Activated naive CD8-positive, alpha-beta T cell treated with anti-CD3 and anti-CD28 coated beads, Interleukin-2, amount 10 ng/mL, durations not matched to agents 7 days and 5 days (primary cell): ENCODE measurements at places on chromosomes 2 and 18.

DNA sequence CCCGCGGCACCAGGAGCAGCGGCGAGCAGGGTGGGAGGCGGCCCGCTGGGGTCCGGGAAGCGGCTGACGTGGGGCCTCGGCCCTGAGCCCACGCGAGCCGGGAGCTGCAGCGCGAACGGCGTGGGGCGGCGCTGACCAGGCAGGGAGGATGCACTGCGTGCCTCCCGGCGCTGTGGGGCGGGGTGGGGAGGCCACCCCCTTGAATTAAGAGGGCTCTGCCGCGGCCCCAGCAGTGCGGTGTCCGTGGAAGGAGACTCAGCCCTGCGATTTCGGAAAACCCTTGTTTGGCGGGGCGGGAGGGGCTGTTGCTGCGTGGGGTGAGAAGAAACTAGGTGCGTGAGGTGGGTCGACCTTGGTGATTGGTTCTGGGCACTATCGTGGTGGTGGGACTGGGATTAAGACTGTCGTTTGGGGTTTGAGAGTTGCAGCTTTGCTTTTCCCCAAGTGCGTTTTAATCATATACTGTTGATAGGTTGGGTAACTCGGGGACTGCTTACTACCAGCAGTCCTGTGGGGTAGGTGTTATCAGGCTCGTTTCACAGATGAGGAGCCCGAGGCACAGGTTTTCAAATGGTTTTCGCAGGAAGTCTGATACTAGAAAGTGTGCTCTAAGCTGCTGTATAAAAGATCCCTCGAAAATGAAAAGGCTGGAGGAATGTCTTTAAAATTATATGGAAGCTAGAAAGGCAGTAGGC lies 722 bp downstream of the ACSL3 start:
- no peak for DNase-seq

DNA sequence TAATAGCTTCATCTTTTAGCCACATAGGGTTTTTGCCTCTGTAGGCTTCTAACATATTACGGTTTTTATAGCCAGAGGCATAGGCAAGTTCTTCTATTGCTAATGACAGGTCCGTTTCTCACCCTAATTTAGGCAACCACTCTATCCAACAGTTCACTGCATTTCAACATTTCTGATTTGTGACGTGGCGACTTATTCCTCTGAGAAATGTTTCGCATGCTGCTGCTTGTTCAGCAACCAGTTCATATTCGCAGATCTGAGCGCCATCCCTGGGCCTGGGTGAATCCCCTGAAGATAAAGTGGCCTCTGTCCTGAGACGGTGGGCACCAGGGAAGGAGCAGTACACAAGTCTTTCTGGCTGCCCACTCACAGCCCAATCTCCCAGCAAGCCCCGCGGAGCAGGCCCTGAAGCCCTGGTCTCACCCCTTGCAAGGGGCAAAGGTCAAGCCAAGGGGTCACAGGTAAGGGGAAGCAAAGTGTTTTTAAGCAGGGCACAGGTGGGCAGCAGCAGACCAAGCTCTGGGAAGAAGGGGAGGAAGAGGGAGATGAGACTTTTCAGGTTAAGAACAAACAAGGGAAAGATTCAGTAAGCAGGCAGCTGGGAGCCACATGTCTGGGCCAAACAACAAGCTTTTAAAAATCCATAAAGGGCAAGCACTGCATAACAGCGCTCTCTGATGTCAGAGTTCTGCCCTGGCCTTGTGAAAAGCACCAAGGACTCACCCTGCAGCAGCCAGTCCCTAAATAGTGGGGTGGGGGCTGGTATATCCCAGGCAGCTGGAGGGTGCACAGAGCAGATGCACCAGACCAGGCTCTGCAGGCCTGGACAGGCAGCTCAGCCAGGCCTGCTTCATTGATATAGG lies 10.8 kb upstream of the COX7A2L start:
- DNase-seq, result no peak

- no peak for DNase-seq
Measured at GRCh38 chr2:85733121-85733960, 20.4 kb upstream of the ATOH8 start.

DNA sequence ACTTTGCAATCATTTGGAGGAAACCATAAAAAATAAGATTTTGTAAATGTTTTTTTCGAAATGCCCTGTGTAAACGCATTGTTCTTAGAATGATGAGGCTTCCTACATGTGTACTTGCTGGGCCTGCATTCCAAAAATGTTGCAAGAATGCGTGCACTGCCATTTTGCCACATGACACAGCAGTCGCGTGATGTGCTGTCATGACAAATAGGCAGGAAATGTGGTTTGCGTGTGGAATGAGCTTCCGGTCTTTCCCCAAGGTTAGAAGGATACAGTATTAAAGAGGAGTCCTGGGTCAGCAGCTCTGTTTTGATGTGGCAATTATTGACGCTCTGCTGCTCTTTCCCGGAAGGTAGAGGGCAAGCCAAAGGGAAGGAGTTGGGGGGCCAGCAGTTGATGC lies 18.1 kb upstream of the SERPINB2 start:
- no peak for DNase-seq

- DNase-seq, result no peak
Measured at GRCh38 chr2:216315802-216316603, 56.3 kb downstream of the MARCHF4 start.

DNA sequence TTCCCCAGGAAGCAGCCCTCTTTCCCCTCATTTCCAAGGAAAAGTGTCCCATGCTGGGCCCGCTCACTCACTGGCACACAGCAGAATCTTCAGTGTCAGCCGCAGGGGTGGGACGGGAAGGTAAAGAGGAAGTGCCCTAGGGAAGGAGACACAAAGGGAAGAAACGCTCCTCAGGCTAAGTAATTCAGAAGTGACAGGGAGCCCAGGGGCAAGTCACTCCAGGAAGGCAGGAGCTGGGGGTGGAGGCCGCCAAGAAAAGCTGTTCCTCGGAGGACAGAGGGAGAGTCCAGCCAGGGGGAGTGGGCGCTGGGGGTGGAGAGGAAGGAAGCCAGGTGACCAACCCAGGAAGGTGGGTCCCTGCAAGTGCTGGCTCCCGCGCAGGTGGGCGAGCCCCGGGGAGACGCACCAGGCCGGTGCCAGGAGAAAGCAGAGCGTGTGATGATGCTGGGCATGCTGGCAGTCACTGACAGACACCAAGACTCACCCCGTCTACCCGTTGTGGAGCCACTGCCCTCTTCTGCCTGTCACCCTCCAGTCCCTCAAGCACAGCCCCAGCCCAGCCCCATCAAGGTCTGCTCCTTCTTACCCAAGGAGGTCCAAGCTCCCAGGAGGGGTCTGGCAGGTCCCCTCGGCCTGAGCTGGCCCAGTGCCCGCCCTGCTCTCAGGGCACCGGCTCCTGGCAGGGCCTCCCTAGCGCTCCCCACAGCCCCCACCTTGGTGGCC lies 21.7 kb downstream of the HDAC4 start:
- no peak for DNase-seq

DNA sequence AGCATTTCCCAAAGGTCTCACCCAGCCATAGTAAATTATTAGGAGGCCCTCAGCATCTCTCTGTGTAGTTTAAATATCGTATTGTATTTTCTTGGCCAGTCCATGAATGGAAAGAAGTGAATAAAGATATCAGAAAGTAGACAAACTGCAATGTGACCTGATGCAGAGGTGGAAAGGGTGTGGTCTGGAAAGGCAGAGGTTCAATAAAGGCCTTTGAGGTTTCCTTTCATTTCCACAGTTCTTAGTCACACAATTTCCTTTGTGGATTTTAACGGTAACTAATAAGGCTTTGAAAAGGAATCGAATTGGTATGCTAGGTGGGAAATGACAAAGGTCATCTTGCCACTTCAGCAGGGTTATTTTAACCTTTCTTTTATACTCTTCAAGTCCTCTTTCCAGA lies 20.1 kb upstream of the WIPF1 start:
- no peak for DNase-seq

- DNase-seq, result no peak
Measured at GRCh38 chr18:56647071-56647470, 4.1 kb upstream of the WDR7 start.

- no peak for DNase-seq
Measured at GRCh38 chr2:217553679-217554078, 449.1 kb downstream of the TNS1 start.

- peak; percentile 28 for DNase-seq
Measured at GRCh38 chr18:69636529-69637301, 236.0 kb downstream of the DOK6 start.

GRCh38 chr2:237535385-237536082 lies 30.8 kb upstream of the PRLH start:
- no peak for DNase-seq

DNA sequence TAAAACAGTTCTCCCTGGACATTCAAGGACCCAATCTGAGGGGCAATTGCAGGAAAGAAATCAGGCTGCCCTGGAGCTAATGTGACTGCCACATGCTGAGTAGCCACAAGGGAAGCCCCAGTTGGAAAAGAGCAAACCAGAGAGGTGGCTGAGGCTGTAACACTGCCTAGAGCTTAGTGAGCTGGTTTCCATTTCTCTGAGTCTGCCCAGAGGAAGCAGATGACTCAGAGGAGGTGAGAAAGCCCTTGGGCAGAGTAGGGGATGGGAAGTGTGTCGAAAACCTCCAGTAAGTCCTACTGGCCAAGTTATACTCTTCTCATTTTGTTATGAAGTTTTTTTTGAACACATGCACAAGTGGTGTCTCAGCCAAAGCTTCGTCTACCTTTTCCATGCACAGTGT lies 753.0 kb downstream of the CNTNAP5 start:
- no peak for DNase-seq

DNA sequence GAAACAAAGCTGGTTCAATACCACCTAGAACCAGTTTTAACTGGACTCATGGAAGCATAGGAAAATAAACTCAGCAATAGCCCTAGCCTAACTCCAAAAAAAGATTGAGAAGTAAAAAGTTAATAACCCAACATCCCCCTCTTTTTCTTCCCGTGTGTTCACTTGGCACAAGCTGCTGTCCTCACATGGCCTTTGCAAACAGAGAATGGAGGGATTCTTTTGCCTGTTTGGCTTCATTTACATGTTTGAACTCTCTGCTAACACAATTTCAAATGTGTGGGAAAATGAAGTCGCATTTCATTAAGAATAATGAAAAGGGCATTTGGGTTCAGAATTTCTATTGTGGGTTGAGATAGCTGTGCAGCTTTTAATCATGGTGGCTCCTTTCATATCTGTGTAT lies 589.2 kb upstream of the LRRTM1 start:
- DNase-seq, result no peak

- no peak for DNase-seq
Measured at GRCh38 chr18:48989304-48990303, 38.8 kb upstream of the SMAD7 start.

GRCh38 chr2:100647709-100648108 lies 84.9 kb downstream of the PDCL3 start:
- DNase-seq, result no peak

GRCh38 chr2:160402501-160402900 lies 91.1 kb downstream of the RBMS1 start:
- DNase-seq, result no peak

GRCh38 chr2:64797881-64798575 lies 144.3 kb upstream of the SERTAD2 start:
- no peak for DNase-seq

- no peak for DNase-seq
Measured at GRCh38 chr18:74268175-74268574, 23.6 kb downstream of the CYB5A start.

DNA sequence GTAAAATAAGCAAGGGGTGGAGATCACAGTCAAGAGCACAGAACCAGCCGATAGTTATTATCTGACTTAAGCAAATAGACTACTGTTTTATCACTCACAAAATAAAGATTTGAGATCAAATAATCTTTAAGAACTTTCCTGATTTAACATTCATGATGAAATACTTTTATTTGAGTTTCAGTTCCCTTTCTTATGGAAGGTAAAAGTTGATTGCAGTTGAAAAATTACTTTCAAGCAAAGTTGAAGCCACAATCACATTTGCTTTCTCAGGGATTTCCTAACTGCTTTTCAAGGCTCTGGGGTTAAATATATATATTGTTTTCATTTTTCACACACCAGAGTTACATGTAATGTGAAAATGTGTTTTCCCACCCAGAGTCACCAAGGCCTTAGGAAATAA lies 599.5 kb downstream of the KCNJ3 start:
- no peak for DNase-seq

GRCh38 chr2:29054430-29054829 lies 19.9 kb downstream of the PCARE start:
- DNase-seq, result no peak

DNA sequence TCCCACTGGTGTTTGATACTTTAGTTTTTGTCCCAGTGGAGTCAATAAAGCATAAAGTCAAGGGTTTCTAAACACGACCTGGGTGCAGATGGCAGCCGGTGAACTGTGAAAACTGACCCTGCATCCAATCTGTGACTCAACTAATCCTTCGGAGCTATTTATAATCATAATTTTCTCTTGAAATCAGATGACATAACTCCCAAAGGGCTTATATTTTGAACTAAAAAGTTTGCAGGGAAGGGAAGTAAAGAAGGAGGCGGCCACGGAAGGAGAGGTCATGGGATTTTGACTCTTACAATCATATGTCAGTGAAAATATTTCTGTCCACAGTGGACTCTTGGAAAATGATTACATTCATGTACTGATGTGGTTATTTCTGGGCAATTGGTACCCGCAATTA lies 178.5 kb downstream of the PDE1A start:
- no peak for DNase-seq

DNA sequence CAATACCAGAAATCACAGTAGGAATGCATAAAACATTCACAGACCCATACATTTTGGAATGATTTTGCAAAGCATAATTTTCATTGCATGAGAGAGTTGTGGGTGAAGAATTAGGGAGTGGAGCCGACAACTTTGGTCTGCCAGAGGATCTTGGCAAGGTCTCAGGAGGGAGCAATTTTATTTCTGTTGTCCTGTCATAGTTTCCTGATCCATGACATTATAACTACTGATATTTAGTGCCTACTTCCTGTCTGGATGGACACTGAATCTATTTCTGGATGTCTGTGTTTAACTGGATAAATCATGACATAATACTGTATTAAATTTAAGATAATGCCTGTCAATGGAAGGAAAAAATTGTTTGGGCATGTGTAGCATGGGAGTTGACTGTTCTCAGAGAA lies 2.4 kb downstream of the ITGA4 start:
- DNase-seq, result no peak

GRCh38 chr2:100380681-100381080 lies 36.8 kb downstream of the CHST10 start:
- DNase-seq, result no peak

GRCh38 chr18:31661965-31662364 lies 22.4 kb downstream of the B4GALT6 start:
- DNase-seq, result no peak

- DNase-seq, result no peak
Measured at GRCh38 chr2:235055891-235056516, 104.2 kb downstream of the SH3BP4 start.

- DNase-seq, result peak; percentile 72
Measured at GRCh38 chr18:48975817-48976649, 25.3 kb upstream of the SMAD7 start.

GRCh38 chr2:234958746-234959395 lies 7.1 kb downstream of the SH3BP4 start:
- no peak for DNase-seq

- no peak for DNase-seq
Measured at GRCh38 chr18:67518566-67518965, 2.0 kb upstream of the DSEL start.

DNA sequence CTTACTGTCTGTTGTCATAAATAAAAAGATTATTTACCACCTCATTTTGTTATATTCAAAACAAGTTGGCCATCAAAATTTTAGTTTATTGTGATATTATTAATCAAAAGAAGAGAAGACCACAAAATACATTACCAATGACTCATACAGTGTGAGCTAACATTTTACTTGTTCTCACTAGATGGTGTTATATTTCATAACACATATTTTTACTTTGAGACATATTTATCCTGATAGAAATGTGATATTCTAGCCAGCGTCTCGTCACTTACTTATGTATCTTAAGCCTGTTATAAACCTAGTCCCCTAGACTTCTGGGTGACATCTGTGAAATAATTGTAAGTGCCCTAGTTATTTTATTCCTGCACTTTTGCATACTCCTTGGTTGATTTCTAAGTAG lies 263.2 kb downstream of the CDH7 start:
- no peak for DNase-seq
